ENCODE measurements at places on chromosomes 3 and 15.
A peak's percentile ranks its signal among the peaks of the same experiment; 100 is the strongest.

- DNase-seq: no peak
Measured at GRCh38 chr3:151305775-151306151, 10.9 kb downstream of the GPR87 start.

GRCh38 chr3:126961191-126961790 lies 21.6 kb upstream of the PLXNA1 start:
- DNase-seq: peak; percentile 2

- no peak for DNase-seq
Measured at GRCh38 chr3:55167586-55168317, 239.9 kb upstream of the LRTM1 start.

DNA sequence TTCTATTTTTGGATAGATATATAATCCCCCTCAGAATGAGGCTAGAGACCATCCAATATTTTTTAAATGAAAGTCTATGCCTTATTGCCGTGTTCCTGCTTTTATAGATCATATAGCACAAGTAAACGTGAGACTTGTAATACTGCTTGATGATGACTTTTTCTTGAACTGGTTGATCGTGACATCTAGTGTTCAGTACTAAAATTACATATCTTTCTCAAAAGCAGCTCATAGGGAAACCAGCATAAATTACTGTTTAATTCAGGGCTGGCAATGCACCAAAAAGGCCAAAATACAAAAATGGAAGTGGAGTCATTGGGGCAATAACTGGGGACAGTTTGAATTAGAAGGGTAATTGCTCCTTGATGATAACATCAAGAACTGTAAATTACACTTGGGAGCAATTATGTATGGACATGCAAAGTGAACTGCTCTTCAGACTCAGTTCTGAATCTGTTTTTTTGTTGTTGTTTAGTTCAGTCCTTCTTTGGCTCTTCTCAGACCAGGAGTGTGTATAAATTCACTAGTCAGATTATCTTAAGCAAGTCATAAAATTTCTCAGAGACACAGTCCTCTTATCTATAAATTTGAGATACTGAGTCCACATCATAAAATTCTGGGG lies 325.3 kb downstream of the THSD4 start:
- no peak for DNase-seq

- no peak for DNase-seq
Measured at GRCh38 chr3:146035366-146035765, 125.6 kb downstream of the PLOD2 start.

DNA sequence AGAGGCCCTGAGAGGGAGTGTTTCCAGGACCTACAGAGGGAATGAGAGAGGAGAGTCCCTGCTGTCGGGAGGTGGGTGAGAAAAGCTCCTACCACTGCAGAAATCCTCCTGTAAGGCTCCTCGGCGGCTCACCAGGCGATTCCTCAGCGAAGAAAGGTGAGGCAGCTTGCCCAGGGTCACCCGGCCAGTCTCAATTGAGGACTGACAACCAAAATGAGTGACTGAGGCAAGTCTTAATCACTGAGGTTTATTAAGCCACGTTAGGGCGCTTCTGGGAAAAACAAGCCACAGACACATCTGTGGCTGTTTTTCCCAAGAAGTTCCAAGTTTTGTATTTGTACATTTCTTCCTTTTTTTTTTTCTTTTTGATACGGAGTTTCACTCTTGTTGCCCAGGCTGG lies 48.5 kb downstream of the ZDHHC19 start:
- no peak for DNase-seq
